ENCODE measurements at places on chromosomes 11 and 22.

DNA sequence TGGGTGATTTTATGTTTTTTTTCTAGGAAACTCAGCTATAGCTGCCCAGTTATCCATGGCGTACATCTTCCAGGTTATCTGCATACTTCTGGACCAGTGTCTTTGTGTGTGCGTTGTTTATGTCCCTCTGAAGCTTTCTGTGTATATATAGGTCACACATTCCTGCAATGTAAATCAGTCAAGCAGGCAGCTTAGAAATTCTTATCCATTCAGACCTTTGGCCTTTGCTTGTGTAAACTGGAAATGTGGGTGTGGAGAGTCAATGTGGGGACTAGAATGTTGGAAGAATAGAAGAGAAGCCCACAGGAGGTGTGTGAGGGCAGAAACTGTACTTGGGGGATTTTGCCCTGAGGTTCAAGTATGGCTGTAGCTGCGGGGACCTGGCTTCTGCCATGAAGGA is 51.7 kb downstream of the BARX2 start:
- no peak for DNase-seq

DNA sequence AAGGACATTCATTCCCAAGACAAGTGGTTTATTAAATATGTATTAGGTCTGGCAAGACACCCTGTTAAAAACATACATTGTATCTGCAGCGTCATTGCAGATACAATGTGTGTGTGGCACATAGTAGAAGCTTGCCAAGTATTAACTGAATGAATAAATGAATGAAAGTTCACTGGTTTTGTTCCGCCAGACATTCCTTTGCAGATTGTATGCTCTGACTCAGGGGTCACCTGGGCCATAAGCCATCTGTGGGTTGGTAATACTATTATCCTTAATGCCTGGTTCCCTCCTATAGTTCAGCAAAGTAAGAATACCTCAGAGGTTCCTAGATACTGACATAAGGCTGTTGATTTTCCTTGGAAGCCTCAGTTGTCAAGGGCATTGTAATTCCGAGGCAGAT is 377.3 kb upstream of the CCDC90B start:
- no peak for DNase-seq

DNA sequence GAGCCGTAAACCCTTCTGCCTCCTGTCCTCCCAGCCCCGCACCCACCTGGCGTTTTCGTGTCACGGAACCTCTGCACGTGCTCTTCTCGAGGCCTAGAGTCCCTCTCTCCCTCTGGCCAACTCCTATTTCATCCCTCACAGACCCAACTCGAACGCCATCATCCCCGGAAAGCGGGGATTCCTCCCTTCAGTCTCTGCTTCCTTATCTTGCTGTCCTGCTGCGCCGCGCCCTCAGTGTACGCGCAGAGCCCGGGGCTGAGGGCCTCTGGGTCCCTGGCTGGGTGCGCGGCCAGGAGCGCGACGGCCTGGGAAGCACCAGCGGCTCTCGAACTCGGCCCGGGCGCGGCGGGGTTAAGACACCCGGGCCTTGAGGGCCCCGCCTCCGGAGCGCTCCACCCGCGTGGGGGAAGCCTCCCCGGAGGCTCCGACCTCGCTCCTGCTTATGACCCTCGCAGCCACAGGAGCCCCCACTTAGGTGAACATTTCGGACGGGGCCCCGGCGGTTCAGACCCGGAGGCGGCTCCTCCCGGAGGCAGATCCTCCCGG is 398 bp upstream of the ATG16L2 start:
- peak; percentile 82 for DNase-seq

DNA sequence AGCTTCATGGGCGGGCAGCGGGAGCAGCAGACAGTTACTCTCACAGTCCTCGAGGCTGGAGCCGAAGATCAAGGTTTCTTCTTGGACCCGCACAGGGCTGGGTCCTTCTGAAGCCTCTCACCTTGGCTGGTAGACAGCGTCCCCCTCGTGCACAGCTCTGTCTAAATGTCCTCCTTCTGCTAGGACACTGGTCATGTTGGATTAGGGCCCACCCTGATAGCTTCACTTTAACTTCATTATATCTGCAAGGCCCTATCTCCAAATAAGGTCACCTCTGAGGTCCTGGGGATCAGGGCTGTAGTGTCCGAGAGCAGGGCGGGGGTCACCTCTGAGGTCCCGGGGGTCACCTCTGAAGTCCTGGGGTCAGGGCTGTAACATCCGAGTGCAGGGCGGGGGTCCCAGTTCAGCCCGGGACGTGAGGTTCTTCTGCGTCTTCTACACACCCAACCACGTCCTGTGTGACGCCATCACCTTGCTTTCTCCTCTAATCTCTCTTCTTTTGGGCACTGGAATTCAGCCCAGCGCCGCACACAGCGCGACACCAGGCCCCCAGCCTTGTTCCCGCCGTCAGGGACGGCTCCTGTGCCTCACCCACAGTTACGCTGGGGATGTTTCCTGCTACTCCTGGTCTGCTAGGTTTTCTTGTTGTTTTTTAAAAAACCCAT is 34.1 kb upstream of the TOLLIP start:
- DNase-seq: no peak

GRCh38 chr22:37986371-37986770 is 2.0 kb upstream of the SOX10 start:
- DNase-seq: no peak

DNA sequence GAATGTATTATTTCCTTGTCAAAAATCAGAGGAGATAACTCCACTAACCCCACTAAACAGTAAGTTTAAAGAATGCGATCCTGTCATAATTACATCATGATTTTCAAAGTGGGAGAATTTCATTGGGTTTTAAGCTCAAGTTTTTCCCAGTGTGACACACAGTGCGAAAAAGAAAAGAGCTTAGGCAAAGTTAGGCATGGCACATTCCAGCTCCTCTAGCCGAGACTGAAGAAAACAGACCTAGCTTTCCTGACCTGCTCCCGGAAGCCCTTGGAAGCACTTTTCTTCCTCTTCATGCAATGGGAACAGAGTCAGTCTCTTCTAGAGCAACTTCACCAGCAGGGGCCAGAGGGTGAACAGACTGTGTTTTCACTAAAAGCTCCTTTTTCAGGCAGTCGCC is 76.6 kb upstream of the AKIP1 start:
- no peak for DNase-seq

DNA sequence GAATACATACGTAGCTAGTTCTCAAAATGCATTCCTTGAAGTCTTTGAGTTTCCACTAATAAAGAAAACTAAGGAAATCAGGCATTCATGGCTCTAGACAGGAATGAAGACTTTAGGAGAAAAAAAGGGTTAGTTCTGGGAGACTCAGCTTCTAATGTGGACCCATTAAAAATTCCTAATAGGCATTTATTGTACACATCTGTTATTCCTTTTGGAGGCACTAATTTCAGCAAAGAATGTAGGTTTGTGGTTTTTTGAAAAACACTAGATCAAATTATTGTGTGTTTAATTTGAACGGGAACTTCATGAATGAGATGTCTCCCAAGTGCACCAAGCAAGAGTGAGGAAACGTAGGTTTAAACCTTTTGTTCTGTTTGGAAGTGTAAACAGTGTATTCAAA is 42.7 kb downstream of the PARVA start:
- no peak for DNase-seq

- no peak for DNase-seq
Observed at GRCh38 chr11:91231226-91231625, 993.4 kb upstream of the FAT3 start.

- no peak for DNase-seq
Observed at GRCh38 chr11:57460758-57461749, 726 bp downstream of the RTN4RL2 start.

- DNase-seq: no peak
Observed at GRCh38 chr11:33605703-33606102, 94.9 kb downstream of the C11orf91 start.

DNA sequence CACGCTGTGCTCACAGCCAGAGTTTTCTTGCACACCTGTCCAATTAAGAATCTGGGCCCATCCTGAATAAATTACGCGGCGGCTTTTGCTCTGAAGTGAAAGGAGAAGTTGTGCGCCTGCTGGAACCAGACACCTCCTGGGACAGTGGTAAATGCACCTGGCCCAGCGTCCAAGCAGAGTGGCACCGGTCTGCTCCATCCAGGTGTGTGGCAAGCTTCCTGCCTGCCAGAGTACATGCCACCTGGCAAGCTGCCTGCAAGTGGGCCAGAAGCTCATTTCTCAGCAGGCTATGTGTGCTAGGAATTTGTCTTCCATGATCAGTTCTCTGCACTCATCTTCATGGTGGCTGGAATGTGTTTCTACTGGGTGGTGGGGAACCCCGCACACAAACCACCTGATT is 660.6 kb downstream of the ETS1 start:
- no peak for DNase-seq

GRCh38 chr11:899724-900123 is 10.9 kb downstream of the CHID1 start:
- DNase-seq: no peak

- DNase-seq: no peak
Observed at GRCh38 chr11:2789791-2790567, 90.2 kb upstream of the KCNQ1OT1 start.

All from Ammon's horn (tissue), 1 donor.